D721Med (cell line): ENCODE measurements at places on chromosomes 2 and 18.

DNA sequence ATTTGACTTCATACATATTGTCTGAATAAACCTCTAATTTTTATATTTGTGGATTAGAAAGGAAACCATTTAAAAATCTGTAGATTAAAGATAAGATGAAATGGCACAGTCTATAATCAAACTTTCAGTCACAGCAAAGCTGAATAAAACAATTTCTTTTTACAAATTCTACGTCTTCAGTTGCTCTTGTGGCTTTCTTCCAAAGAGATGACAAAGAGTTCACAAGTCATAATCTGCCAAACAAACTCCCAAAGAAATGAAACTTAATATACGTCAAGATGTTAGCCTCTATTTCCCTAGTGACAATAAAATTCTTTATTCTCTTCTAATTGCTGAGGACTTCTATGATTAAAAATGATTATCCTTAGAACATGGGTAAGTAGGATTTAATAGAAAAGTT is 66.3 kb downstream of the FIGN start:
- DNase-seq, result no peak

DNA sequence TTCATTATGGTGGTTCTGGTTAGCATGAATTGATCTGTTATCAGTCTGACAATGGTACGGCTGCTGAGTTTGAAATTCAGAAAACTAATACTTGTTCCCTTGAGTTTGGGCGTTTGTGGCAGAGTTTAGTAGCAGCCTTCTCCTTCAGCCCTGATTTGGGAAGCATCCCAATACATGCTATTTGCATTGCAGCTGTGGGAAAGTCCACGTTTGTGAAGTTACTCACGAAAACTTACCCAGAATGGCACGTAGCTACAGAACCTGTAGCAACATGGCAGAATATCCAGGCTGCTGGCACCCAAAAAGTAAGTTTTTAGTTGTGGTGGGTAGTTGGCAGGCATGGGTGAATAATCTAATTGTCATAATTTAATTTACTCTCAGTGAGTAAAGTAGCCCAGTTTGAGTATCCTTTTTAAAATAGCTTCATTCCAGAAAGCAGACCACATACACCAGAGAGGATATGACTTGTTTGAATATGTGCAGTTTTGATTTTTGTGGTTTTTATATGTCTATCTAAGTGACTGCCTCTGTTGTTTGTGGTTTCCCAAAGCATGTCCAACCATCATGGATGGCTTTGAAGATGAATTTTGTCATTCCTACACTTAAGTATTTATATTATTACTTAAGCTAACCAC is 12.2 kb downstream of the DGUOK start:
- no peak for DNase-seq

DNA sequence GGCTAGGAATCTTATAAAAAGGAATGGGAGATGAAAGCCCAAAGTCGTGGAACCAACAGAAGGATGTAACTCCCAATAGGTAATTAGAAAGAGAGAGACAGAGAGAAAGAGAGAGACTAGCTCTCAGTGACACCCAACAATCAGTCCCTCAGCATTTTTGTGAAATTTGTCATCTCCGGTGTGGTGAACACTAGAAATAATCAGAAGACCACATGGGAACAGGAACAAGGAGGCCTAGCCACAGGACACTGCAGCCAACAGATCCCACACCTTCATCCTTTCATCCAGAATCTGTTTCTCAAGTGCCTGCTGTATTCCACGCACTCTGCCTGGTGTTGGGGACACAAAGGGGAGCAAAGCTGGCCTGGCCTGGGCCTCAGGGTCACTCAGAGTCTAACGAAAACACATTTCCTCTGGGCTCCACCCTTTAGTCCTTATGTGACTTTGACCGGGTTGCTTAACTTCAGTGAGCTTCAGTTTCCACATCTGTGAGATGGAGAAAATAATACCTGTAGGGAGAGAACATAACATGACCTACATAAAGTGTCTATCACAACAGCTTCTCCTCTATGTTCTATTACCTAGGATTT is 53.1 kb downstream of the EHD3 start:
- DNase-seq, result no peak

DNA sequence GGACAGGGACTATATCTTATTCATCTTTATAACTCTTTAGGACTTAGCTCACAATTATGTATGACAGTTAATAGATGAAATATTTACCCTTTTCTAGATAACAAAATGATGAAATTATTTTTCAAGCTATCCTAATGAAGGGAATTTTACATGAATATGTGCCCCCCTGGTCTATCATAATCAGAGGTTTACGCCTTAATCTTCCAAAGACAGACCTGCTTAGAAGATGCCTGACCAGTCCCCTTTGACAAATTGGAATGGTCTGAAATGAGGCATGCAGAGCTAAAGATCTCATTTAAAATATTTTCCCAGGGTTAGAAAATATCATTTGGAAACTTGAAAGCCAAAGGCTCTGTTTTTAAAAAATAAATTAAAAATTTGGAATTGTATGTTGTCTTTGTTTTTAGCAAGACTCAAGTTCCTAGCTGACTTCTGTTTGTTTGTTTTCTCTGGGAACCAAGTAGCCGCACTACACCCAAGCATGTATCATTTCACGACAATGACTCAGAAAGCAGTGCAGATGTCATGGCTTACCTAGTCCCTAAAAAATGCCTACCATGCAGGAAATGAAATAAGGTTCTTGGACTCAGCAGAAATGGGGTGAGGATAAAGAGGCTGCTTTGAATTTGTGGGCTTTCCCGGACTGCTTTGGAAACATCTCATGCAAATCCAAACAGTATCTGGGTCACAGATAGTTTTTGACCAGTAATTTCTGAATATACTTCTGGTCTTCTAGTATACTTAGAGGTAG is 162.1 kb downstream of the ZEB2 start:
- DNase-seq, result no peak

GRCh38 chr2:134410831-134411231 is 157.0 kb downstream of the MGAT5 start:
- no peak for DNase-seq

DNA sequence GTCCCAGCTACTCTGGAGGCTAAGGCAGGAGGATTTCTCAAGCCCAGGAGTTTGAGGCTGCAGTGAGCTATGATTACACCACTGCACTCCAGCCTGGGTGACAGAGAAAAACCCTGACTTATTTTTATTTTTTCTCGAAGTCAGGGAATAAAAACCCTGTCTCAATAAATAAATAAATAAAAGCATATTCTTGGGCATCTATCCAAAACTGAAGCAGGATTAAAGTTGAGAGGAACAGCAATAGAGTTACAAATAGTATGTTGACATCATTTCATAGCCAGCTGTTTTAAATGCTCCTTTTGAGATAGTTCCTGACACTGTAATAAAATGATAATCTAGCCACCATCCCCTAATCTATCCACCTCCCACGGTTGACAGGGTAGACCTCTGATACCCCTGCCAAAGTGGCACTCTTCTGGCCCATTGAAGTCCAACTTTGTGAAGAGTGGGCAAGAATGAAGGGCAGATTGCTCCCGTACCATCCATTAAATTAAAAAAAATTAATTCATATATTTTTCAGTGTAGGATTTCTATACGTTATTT is 42.3 kb upstream of the LPIN2 start:
- no peak for DNase-seq

GRCh38 chr2:170409164-170409535 is 231.2 kb downstream of the MYO3B start:
- no peak for DNase-seq

- DNase-seq, result no peak
These were observed 67.3 kb upstream of the SPATS2L start for GRCh38 chr2:200239216-200239615.

GRCh38 chr18:79343567-79344207 is 52.0 kb upstream of the NFATC1 start:
- DNase-seq, result no peak

DNA sequence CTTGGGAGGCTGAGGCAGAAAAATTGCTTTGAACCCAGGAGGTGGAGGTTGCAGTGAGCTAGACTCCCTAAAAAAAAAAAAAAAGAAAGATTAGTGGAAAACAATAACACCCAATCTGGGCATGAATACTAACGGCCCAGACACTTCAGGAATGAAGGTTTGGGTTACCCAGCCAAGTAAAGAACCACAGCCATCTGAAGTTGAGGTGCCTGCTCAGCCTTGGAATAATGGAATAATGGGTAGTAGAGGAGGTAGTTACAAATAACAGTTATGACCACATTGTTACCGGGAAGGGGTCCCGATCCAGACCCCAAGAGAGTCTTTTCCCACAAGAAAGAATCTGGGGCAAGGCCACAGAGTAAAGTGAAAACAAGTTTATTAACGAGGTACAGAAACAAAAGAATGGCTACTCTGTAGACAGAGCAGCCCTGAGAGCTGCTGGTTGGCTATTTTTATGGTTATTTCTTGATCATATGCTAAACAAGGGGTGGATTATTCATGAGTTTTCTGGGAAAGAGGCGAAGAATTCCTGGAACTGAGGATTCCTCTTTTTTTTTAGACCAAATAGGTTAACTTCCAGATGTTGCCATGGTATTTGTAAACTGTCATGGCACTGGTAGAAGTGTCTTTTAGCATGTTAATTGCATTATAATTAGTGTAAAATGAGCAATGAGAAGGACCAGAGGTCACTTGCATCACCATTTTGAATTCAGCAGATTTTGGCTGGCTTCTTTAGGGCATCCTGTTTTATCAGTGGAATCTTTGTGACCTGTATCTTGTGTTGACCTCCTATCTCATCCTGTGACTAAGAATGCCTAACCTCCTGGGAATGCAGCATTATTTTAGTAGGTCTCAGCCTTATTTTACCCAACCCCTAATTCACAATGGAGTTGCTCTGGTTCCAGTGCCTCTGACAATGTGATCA is 96.2 kb upstream of the HAAO start:
- DNase-seq, result no peak

- no peak for DNase-seq
These were observed 42.4 kb upstream of the BIN1 start for GRCh38 chr2:127149384-127149783.

DNA sequence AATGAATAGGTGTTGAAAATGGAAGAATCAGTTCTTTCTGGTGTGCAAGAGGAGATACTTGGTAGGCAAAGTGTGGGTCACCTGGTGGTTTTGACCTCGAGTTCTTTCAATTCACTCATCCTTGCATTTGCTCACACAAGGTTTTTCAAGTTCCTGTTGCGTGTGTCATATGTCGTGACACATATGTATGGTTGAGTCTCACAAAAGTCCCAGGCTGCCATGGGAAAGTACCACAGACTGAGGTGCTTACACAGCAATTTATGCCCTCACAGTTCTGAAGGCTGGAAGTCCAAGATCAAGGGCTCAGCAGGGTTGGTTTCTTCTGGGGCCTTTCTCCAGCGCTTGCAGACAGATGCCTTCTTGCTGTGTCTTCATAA is 64.4 kb downstream of the NCK2 start:
- DNase-seq, result no peak

- DNase-seq, result no peak
These were observed 20.0 kb downstream of the IL1RL2 start for GRCh38 chr2:102206666-102207341.

DNA sequence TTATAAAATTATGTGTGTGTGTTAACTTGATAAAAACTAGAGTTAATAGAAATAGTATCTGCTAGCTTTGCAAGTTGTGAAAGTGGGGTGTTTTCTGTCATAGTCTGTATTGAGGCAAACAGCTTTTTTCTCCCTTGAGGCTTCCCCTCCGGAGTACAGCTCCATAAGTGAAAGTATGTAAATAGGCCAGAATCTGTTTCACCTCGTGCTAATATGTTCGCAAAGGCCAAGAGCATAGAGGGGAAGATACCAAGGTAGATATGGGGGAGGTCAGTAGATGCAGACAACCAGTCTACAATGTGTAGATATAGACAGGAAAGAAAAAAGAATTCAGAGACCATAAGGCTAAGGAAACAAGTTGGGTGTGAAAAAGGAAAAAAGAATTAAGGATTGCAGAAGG is 72.9 kb downstream of the PTRHD1 start:
- no peak for DNase-seq

DNA sequence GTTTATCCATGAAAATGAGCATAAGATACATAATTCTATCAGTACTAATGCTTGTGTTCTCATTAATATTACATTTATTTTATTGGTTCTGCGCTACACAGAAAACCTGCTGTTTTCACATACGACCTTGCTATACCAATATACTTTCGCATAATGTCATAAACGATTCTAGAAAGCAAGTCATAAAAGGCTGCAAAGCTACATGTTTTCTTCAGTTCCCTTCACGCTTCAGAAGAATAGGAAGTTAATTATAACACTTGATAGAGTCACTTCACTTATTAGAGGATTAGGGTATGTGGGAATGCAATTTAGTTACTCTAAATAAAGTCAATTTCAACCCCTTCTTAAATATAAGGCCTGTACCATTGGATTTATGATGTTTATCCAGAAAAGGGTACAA is 29.0 kb downstream of the PSME4 start:
- no peak for DNase-seq

DNA sequence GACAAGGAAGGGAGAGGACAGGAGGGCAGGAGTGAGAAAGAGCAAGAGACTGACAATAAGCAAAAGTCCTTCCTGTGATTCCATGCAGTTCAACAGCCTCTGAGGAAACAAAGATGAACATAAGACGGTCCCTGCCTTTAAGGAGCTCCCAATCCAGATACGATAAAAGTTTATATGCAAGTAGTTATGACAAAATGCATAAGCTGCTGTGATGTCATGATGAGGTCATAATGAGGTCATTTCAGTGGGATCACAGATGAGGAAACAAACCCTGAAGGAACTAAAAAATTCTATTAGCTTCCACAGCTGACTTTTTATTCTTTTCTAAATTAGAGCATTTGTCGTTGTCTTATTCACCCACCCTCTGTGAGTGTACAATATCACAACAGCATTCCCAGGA is 458.5 kb upstream of the ACVR2A start:
- no peak for DNase-seq

GRCh38 chr2:133760376-133760775 is 192.1 kb upstream of the NCKAP5 start:
- no peak for DNase-seq

DNA sequence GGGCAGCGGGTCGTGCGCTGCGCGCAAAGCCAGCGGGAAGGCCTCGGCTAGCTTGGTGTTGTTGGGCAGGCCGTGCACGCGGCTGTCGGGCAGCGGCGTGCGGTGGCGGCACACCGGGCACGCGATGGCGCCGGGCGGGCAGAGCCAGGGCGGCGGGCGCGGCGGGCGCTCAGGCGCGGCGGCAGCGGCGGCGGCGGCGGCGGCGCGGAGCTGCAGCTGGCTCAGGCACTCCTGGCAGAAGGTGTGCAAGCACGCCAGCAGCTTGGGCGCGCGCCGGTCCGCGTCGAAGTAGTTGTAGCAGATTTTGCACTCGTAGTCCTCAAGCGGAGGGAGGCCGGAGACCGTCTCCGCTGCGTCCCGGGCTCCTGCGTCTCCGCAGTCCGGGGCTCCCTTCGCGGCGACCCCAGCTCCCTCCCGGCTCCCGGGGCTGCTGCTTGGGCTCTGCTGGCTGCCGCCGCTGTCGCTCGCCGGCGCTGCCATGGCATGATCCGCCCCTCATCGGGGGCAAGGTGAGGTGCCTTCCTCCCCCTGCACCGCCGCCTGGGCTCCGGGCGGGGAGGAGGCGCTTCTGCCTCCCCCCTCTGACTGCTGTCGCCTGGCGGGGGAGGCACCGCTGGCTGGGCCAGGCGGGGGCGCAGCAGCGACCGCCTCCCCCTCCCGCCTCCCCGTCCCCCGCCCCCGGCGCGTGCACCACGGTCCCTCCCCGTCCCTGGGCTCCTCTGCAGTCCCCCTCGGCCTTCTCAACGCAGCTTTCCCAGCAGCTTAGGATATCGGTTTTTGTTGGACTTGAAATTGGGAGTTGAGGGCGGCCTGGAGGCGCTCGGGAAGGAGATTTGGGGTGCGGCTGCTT is 21.0 kb upstream of the PAX3 start:
- DNase-seq, result no peak
